CD4-positive, alpha-beta T cell treated with Interleukin-17A for 4 hours (primary cell): ENCODE measurements at places on chromosomes 4 and X.
A peak's percentile ranks its signal among the peaks of the same experiment; 100 is the strongest.

GRCh38 chrX:130053236-130053635 lies 57.1 kb downstream of the ELF4 start:
- DNase-seq = no peak

DNA sequence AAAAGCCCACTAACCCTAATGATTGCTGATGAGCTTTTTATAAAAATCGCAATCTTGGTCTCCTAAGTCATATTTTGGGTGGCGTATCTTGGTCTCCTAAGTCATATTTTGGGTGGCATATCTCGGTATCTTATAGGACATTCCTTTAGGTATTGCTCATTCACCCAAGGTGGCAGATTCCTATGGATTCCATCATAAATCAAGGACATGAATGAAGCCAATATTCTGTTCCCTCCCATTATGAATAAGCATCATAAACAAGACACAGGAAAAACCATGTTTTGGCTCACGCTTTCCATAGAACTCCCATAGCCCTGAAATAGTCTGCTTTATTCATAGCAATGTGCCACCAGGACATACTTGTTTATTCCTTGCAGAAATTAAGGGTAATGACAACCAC lies 95.0 kb upstream of the CD99 start:
- DNase-seq = no peak

DNA sequence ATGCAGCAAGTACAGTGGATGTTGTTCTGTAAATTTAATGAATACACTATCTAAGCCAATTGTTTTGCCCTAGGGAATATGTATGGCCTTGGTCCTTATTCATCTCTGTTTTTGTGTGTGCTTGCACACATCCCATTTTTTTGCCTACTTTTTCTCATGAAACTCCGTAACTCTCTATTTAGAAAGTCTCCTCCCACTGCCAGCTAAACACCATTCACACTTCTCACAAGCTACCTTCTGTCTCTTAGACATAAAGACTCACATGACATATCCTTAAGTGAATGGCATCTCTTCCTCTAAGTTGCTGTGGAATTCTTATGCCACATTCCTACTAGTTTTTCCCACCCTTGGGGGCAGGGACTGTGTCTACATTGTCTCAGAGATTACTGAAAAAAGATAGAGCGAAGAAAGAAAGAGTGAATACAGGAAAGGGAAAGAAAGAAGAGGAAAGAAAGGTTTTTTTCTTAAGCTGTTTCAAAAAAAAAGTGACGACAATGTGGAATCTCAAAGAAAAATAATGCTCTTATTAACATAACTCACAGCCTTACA lies 117.5 kb downstream of the ATG4A start:
- no peak for DNase-seq

GRCh38 chrX:22073928-22074327 lies 41.8 kb downstream of the PHEX start:
- no peak for DNase-seq

DNA sequence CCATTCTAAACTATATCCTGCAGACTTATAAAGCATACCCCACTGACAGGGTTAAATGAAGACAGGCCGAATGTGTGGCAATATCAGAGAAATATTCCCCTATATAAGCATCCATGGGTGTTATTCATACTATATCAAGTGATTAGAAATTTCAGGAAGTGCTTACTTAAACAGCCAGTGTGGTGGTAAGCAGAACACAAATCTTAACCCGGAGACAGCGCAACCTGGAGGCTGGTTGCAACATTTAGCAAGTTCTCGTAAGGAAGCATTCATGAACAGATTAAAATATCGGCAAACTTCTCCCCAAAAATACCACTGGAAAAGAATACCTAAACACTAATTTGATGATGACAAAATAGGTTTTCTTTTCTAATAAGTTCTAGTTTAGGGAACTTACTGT lies 261.2 kb downstream of the CBLL2 start:
- no peak for DNase-seq

DNA sequence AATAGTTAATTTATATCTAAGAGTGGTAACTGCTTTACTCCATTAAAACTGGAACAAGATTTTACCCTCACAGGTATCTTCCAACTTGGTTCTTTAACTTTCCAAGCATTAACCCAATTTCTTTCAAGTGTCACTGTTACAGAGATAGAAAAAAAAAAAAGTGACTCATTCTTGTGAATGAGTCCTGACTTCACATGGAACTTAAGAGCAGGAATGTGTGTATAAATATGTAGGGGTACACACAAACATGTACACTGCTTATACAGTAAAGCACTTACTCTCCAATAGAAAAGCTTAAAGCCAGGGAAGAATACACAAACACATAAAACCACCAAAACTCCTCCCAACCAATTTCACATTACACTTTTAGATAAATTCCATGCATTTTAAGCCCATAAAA lies 38.8 kb downstream of the TAPT1 start:
- no peak for DNase-seq

- DNase-seq = no peak
Measured at GRCh38 chr4:52407545-52407944, 251.6 kb downstream of the USP46 start.

- no peak for DNase-seq
Measured at GRCh38 chr4:155434366-155434765, 57.6 kb upstream of the MAP9 start.

DNA sequence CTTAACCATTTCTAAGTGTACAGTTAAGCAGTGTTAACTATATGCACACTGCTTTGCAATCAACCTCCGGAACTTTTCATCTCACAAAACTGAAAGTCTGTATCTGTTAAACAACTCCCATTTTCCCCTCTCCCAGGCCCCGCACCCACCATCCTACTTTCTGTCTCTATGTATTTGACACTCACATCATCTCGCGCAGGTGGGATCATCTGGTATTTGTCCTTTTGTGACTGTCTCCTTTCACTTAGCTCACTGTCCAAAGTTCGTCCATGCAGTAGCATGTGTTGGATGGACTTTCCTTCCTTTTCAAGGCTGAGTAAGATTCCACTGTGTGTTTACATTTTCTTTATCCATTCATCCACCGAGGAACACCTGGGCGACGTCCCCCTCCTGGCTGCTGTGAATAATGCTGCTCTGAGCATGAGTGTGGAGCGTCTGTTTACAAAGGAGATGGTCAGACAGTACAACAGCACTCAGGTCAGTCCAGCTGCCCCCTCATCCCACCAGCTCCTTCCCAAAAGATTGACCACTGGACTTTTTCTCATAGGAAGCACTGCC lies 39.8 kb downstream of the DCTD start:
- DNase-seq = no peak

GRCh38 chrX:8906299-8906938 lies 105.2 kb upstream of the FAM9A start:
- DNase-seq = no peak

DNA sequence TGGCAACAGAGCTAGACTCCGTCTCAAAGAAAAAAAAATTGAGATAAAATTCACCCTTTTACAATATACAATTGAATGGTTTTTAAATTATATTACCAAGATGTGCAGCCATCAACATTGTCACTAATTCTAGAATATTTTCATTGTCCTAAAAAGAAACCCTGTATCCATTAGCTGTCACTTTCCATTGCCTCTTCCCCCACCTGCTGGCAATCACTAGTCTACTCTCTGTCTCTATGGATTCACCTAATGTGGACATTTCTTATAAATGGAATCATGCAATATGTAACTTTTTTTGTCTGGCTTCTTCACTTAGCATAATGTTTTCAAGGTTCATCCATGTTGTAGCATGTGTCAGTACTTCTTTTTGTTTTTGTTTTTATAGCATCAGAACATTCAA lies 20.8 kb downstream of the ABHD18 start:
- no peak for DNase-seq

DNA sequence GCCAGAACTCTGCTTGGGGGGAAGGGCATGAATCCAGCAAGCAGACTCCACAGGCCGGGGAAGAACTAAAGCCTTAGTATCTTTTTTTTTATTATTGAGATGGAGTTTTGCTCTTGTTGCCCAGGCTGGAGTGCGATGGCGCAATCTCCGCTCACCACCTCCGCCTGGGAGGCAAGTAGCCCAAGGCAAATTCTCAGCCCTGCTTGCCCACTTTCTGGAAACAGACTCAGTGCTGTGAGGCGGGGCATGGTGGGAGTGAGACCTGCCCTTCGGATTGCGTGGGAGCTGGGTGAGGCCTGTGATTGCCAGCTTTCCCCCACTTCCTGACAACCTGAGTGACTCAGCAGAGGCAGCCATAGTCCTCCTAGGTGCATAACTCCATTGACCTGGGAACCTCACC lies 348.8 kb downstream of the GASK1B start:
- no peak for DNase-seq

GRCh38 chrX:30085571-30085970 lies 129.8 kb upstream of the MAGEB2 start:
- no peak for DNase-seq

GRCh38 chr4:169248645-169249044 lies 22.1 kb downstream of the SH3RF1 start:
- DNase-seq = no peak

DNA sequence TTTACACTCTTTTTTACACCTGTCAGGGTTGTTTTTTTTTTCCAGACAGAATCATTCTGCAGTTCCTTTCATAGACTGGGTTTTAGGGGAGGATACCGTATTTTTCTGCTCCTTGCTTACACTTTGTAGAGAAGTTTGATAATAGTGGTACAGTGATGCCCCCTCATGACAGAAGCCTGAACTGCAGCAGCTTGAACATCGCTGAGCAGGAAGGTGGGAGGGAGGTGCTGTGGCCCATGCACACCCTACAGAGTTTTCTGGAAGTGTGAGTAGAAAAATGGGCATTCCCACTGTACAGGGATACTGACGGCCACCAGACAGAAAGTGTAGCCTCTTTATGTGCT lies 54.5 kb downstream of the RAB40A start:
- peak; percentile 82 for DNase-seq

DNA sequence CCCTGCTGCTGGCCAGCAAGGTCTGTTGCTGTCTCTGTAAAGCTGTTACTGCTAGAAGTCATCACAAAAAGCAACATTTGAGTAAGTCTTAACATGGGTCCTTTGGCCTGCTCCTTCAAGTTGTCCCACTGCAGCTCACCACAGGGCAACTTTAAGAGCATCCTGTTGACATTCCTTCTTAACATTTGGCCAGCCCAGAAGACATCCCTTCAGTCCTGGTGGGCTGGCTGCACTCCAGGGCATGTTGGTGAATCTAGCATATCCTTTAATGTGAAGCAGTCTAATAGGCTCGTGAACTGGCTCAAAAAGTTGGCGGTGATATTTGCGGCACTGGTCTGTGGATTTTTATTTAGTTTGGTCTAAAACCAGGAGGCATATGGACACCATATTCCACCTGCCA lies 92.2 kb upstream of the MAML3 start:
- DNase-seq = no peak

DNA sequence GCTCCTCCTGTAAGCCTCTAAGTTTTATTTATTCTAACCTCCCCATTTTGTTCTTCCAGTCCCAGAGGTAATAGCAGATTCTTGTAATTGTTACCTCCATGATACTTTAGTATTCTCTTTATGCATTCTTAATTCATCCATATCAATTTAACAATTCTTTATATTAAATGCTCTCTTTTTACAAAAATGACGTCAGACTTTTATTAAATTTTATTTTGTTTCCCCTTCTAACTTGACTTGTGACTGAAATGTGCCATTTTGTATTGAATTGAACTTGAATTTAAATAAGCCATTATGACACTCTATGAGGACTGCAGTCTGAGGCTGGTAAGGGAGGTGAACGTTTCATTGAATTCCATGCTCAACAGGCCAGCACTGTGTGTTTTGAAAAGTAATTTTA lies 60.0 kb upstream of the NUDT10 start:
- no peak for DNase-seq

DNA sequence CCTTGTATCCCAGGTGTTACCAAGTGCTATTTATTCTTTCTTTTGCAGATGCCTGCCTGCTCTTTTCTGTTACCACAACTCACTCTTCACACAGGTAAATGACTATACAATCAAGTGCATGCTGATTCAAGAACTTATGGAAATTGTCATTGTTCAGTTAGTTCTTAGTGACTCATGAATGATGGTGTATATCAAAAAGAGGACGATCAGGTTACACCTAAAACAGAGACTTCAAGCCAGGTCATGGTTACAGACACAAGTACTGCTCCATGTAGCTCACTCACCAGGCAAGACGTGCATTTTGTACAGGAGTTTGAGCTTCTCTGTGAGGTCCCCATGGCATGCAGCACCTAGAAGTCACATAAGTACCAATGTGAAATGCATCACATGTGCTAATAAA lies 59.3 kb upstream of the UCP1 start:
- DNase-seq = no peak

DNA sequence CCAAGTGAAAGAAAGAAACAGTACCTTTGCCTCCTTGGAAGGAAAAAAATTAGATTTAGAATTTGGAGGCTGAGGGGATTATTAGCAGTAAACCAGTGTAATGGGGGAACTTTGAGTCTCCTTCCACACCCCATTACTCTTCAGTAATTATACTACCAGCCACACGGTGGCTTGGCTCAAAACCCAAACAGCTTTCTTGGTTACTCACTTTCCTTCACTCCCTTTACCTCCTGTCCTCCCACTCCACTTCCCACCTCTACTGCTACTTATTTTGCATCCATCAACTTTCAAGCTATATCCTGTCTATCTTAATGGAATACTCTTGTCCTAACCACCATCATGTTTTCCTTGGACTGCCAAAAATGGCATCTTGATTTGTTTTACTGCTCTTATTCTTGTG lies 310.6 kb upstream of the AADAT start:
- no peak for DNase-seq

- peak; percentile 27 for DNase-seq
Measured at GRCh38 chr4:55635741-55636655, at the start of gene NMU. Gene NMU, minus strand, starts transcription at chr4:55636298. Its CDS starts 106 bp downstream, at chr4:55636192.

GRCh38 chr4:8316911-8317351 lies 47.4 kb downstream of the HTRA3 start:
- no peak for DNase-seq

- peak; percentile 62 for DNase-seq
Measured at GRCh38 chr4:15649914-15650545, 5.1 kb downstream of the FBXL5 start.

DNA sequence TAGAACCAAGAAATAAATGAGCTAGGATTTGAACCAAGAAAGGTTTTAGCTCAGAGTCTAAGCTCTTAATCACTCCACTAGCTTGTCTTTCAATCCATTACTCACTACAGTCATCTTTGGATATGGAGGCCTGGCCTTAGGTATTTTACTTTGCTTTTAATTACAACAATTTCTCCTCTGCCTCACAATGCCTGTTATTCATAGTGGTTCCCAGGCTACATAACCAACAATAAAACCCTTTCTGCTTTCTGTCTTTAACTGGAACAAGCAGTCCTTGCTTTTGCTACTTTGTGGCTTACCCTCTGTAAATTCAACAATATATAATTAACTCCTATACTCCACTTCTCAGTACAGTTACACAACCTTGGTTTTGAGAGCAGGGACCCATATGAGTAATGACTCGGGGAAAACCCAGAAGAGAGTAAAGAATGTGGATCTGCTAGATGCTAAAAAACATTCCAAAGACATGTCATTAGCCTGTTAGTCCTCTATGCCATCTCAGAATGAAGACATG lies 94.7 kb upstream of the NAP1L5 start:
- DNase-seq = no peak

- DNase-seq = no peak
Measured at GRCh38 chr4:72295966-72296557, 264.3 kb downstream of the NPFFR2 start.

GRCh38 chrX:12080265-12080664 lies 58.0 kb upstream of the FRMPD4 start:
- no peak for DNase-seq

GRCh38 chr4:139134403-139134802 lies 42.6 kb downstream of the ELF2 start:
- DNase-seq = no peak
